Inflammatory macrophage treated with lipopolysaccharide for 4 hours (primary cell): ENCODE measurements at places on chromosomes 1 and 21.

DNA sequence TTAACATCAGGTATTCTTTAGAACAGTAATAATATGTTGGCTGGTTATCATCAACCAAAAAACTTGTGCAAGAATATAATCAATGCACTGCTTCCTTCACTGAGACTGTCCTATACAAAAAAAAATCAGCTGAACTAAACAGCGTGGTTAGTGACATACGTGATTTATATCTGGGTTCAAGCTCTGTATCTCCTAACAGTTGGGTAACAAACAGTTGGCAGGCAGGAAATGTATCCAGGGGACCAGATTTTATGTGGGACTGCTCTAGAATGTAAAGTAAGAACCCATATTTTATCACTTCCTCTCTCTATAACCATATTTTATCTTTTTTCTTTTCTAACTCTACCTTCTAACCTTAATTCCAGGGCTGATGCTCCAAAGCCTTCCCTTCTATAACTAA lies 8.0 kb downstream of the ACBD6 start:
- DNase-seq, result no peak

- DNase-seq, result no peak
Measured at GRCh38 chr1:94966033-94966432, 39.1 kb upstream of the CNN3 start.

- peak; percentile 68 for DNase-seq
Measured at GRCh38 chr1:160309571-160309970, 24.6 kb upstream of the PEX19 start.

DNA sequence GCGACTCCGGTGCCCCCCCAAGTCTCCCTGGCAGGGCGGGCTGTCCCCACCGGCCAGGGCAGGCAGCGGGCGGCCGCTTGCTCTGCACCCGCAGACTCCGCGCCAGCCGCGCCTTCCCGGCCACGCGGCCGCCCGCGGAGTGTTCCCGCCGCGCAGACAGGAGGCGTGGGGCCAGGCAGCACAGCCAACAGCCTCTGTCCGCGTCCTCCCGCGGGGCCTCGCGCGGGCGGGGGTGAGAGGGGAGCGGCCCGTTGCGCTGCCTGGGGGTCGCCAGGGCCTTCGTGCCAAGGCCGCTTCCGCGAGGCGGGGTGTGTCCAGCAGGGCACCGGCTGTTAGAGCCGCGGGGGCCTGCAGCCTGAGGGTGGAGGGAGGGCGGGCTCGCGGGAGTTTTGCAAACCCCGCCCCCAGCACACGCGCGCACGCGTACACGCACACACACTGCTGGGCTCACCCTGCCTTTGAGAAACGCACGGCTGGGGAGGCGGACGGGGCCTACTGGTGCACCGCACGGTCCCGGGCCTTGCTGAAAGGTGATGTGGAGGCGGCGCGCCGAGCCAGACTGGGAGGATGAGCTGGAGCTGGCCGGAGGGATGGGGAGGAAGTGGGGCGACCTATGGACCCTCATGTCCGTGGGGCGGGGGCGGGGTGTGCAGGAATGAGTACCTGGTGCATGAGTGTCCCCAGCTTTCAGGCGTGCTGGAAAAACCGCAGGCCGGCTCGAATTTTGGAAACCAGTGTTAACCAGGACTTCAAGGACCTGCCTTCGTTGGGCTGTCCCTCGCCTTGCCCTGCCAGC lies 41.5 kb downstream of the KIAA1614 start:
- DNase-seq, result peak; percentile 6

GRCh38 chr1:117851687-117852086 lies 77.7 kb downstream of the GDAP2 start:
- no peak for DNase-seq

DNA sequence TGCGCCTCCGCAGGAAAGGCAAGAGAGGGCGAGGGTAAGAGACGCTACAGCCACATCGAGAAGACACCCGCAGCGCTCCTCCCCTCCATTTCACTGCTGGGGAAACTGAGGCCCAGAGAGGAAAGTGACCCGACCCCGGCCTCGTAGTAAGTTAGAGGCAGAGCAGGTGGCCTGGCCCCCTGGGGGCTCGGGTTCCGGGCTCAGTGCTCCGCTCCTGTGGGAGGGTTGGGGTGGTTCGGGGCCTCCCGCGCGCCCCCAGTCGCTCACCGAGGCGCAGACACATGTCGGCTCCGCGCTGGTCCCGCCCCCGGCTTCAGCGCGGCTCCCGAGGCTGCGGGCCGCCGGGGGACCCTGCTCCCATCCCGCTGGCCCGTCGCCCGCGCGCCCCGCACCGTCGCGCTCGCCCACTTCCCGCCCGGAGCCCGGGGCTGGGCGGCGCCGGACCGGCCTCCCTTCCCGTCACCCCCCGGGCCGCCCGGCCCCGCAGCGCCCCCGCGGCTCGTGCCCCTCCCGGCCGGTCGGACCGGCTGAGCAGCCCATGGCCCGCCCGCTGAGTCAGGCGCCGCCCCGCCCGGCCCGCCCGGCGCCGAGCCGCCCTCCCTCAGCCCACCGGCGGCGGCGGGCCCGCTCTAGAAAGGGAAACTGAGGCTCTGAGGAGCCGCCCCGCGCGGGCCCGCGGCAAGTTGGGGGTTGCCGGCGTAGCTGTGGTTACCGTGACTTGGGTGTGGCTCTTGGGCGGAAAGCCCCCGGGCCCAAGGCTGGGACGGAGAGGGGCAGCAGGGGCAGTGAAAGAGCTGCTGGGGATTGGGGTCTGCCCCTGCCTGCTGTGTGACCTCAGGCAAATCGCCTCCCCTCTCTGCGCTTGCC lies at the start of gene TMEM54:
Gene TMEM54, minus strand, starts transcription at position 434 of the 867 bp plus-strand sequence. Its CDS starts 151 bp downstream, at position 283.
- no peak for DNase-seq

- no peak for DNase-seq
Measured at GRCh38 chr1:156901966-156902915, 8.7 kb downstream of the PEAR1 start.

DNA sequence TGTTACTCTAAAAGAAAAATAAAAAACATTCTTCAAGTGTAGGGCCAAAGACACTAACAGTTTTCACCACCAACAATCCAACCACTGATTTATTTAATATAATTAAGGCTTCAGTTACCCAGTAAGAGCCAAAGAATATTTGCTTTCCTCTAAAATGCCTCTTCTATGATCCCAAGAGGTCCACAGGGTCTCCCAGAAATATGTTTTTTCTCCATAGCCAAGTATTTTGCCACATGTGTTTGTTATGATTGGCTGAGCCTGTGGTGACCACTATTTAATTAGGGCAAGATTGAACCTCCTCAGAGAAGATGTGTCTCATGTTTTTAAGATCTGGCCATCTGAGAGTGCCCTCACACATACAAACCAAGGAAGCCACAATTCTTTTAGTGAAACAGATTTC lies 135.9 kb downstream of the TPR start:
- DNase-seq, result no peak

GRCh38 chr1:24489674-24490073 lies 13.0 kb upstream of the RCAN3 start:
- no peak for DNase-seq

DNA sequence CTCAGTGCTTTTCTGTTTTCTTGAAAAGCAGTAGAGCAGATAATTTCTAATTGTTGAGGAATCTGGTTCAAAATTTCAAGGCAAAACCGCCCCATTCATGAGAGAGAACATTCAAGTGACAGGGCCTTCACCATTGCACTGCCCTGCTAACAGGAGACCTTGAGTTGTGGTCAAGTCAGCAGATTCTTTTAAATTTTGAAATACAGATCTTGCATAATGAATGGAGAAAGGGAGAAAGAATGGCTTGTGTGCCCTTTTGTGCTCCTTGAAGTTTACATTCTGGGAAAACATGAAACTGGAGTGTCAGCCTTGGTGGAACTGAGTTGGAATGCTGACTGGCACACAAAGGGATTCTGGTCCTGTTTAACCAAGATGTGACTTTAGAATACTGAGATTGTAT lies 164.5 kb upstream of the UBE2U start:
- DNase-seq, result no peak

GRCh38 chr1:54331091-54331772 lies 75.0 kb downstream of the SSBP3 start:
- DNase-seq, result no peak

DNA sequence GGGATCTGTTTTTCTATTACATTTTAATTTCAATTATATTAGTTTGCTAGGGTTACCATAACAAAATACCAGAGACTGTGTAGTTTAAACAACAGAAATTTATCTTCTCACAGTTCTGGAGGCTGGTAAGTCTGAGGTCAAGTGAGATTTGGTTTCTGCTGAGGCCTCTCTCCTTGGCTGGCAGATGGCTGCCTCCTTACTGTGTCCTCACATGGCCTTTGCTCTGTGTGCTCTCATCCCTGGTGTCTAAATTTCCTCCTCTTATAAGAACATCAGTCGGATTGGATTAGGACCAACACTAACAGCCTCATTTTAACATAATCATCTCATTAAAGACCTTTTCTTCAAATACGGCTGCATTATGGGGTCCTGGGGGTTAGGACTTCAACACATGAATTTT lies 195.2 kb upstream of the CHODL start:
- DNase-seq, result no peak

GRCh38 chr1:116836099-116836498 lies 73.6 kb upstream of the PTGFRN start:
- no peak for DNase-seq

DNA sequence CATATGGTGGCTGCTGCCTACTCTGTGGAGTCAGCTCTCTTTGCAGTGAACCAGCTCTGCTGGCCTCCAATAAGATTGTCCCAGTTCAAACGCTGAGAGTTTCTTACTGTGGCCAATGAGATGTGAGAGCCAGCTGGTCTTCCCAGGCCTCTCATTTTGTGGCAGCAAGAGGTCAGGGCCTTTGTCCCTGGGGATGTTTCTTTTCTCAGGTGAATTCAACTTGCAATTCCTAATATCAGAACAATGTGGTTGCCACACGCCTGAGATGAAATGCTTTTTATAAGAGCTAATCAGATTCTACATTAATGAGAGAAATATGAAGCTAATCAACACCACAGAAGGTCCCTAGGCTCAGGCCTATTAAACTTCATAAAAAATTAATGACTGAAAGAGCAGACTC lies 660.1 kb upstream of the CAMK1G start:
- DNase-seq, result no peak

DNA sequence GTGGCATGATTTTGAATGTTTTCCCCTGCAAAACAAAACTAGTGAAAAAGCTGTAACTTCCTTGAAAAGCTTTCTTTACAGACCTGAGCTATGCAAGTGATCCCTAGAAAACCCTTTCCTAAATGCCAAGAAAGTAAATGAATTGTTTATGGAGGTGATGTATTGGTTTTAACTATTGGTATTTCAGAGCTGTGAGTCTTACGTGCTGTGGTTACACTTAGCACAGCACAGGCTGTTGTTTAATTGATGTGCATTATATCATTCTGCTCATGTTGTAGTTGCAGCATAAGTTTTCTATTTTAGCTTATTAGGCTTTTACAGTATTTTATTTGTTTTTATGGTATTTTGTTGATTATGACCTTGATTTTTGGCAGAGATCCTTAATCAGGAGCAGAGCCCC lies 74.1 kb upstream of the DYNLT5 start:
- DNase-seq, result no peak

- no peak for DNase-seq
Measured at GRCh38 chr1:198232378-198232777, 75.6 kb downstream of the NEK7 start.

DNA sequence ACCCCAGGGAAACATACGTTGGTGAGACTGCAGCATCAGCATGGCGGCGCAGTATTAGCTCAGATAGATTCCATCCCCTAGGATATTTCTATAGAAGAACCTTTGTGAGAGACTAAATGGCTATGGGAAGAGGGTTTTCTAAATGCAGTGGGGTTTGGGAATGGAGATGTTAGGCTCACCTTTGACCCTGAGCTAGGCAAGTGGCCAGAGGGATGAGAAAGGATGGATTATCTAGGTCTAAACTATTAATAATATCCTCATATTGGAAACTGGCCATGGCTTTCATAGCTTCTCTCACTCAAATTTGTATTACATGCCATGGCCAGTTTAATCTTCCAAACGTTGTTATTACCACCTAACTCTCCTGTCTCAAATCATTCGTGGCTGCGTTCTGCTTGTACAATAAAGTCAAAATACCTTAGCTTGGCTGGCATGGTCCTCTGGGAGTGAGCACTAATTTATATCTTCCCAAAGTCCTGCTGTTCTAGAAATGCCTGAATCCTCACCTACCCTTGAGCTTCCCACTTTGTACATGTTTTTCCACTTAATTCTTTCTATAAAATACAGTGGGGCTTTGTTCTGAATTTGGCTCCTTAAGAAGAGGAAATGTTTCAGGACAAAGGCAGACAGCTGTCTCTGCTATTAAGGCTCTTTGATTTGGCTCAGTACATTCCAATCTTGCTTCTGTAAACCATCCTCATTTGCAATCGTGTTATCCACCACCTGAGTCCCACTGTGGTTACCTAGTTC lies 31.0 kb upstream of the COG2 start:
- no peak for DNase-seq

DNA sequence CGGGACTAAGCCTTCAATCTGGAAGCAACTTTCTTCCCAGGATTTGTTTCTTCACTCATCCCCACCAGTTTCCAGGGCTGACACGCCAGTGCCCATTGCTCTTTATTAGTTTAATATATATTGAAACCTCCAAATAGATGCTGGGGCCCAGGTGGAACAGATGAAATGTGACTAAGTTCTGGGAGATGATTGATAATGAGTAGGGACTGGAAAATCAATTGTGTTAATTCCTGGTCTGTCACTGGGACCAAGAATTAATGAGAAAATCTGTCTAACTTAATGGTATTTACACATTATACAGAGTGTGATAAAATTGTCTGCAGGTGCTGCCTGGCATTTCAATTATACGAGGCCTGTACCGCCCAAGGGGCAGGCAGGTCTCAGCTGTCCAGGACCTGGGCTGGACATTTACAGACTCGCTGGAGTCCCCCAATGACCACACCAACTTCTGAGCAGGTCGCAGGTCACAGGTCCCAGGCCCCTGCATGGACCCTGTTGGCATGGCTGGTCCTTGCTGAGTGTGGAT lies 35.8 kb downstream of the UBIAD1 start:
- no peak for DNase-seq

DNA sequence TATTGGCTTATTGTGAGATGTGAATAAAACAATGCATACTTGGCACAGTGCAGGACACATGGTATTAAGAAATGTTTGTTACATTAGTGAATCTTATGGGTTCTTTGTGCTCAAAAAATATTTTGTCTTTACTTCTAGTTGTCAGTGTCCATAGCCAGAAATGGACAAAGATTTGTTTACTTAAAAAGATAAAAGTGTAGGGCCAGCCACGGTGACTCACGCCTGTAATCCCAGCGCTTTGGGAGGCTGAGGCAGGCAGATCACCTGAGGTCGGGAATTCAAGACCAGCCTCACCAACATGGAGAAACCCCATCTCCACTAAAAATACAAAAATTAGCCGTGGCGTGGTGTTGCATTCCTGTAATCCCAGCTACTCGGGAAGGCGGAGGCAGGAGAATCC lies 654.6 kb upstream of the NEGR1 start:
- DNase-seq, result no peak

DNA sequence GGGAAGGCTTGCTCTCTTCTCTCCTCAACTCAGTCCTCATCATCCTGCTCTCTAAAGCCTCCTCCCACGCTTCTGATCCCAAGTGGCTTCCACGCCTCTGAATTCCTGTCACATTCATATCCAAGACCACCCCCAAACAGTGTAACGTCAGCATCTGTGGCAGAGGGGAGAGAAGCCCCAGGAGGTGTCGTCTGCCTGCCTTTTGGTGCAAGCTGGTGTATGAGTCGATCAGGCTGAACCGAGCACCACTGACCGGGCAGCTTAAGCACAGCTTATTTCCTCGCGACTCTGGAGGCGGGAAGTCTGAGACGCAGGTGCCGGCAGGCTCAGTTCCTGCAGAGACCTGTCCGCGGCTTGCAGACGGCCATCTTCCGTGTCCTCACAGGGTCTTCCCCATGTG lies 123.8 kb upstream of the RAB4A start:
- DNase-seq, result no peak

GRCh38 chr21:15221799-15222386 lies 157.1 kb upstream of the NRIP1 start:
- peak; percentile 98 for DNase-seq

GRCh38 chr1:153773096-153773921 lies 1.9 kb upstream of the SLC27A3 start:
- DNase-seq, result peak; percentile 99
